ENCODE measurements at places on chromosomes 7 and 10.

GRCh38 chr7:28754027-28754426, 204.1 kb downstream of the TRIL start:
- ATAC-seq, result peak; percentile 97

DNA sequence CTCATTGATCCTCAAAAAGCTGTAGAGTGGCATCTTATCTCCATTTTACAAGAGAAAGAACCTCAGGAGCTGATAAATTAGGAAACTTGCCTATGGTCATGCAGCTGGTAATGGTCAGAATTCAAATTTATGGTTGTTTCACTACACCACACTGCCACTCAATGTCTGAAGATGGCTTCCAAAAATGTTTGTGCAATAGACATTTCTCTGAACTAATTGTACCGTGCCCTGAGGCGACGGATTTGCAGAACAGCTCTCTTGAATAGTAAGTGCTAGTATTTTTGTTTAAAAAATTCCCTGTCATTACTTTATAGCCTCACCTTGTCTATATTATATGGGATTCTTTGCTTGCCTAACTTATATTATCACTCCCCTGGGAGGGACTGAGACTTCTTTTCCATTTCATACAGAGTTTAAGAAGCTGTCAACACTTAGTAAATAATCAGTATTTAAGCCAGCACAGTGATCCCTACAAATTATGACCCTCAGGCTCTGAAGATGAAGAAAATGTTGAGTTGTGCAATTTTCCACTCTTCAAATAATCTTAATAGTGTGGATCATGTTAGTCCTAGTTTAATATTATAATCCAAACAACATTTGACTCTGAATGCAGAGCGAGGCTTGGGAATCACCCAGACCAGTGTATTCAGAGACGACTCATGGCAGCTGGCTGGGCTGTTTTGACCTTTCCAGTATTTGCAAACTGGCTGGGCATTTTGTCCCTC, 346.6 kb downstream of the PTEN start:
- ATAC-seq, result no peak

DNA sequence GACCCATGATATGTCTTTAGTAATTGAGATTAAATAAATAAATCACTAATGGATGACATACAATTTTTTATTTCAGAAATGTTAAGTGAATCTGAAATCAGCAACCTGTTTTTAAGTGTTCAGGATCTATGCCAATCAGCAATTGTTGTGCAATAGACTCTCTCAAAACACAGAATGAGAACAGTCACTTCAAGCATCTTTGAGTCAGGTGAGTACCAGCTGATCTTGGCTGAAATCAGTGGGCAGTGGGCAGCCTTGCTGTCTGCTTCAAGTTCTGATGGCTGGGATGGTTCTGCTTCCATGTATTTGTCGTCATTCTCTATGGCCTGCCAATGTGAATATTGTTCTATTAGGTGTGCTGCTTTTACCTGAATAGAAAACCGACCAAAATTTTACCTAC, 82.3 kb upstream of the NRG3 start:
- no peak for ATAC-seq

GRCh38 chr7:44827567-44827966, 20.3 kb downstream of the H2AZ2 start:
- ATAC-seq, result no peak

DNA sequence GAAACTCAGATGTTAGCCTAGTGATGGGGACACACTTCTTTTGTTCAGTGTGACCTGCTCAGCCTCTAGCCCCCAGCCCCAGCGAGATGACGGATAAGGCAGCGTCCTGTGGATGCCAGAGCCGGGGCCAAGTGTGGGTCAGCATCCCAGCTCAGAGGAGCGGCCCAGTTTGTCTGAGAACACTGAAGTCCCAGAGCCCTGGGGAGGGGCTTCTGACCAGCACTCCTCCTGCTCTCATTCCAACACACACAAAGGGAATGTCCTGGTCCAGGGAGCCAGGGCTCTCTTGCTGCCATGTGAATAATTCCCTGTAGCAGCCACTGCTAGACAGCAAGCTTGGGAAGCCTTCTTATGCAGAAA, 4.5 kb upstream of the ATP6V0E2 start:
- ATAC-seq, result no peak

GRCh38 chr10:27890971-27891370, 107.9 kb downstream of the ODAD2 start:
- ATAC-seq, result no peak

DNA sequence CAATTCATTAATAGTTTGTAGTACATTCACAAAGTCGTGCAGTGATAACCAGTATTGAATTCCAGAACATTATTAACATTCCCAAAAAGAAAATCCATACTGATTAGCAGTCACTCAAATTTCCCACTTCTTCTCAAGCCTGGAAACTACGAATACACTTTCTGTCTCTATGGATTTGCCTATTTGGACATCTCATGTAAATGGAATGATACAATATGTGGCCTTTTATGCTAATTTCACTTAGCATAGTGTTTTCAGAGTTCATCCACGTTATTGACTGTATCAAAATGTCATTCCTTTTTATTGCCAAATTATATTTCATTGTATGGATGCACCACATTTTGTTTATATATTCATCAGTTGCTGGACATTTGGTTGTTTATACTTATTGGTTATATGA, 78.8 kb downstream of the STK31 start:
- peak; percentile 63 for ATAC-seq

All from motor neuron (in vitro differentiated cells).